T-helper 2 cell (primary cell): ENCODE measurements at places on chromosomes 2 and 18.

- no peak for DNase-seq
Measured at GRCh38 chr2:43569921-43570320, 25.9 kb downstream of the THADA start.

DNA sequence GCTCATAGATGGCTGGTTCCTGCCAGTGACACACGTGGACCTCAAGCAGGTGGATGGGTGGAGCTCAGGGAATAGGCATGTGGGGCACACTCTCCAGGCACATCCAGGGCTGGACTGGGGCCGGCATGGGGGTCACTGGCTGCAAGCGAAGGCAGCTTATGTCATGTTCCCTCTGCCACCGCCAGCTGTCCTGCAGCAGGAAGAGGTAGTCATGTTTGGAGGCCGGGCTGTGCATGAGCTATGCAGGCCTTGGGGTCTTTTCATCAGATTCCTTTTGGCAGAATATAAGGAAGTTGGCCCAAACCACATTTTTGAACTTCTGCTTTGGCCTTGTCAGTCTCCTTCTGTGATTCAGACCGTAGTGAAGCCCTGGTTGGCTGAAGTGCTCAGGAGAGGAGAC lies 61.5 kb downstream of the AGAP1 start:
- DNase-seq: no peak

GRCh38 chr2:179932786-179933185 lies 71.4 kb upstream of the ZNF385B start:
- no peak for DNase-seq

DNA sequence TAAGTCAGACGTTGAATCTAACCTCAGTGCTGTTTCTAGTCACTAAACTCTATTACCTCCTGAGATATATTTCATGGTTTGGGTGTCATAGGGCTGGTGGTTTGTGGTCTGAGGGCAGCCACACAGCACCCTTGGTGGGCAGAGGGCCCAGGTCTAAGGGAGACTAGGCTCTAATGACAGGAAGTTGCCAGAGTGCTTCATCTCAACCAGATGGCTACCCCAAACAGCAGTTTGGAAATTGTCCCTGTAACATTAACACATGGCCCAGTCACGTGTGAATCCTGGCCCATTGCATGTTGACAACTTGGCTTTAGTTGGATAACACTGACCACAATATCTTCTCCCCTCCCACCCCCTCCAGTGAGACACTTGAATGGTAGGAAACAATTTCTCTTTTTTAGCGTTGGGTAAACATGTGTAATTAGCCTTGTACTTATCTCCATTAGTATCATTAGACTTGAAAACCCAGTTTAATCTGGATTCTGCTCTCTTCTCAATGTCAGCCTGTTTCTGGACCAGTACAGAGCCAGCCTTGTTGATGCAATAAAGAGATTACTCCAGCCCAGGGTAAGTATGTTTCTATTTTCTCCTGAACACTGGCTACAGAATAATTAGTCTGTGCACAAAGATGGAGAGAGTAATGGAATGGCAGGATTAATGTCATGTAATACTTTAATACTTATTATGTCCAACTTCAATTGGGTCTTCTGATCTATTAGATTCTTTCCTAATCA lies 187.8 kb upstream of the SIX3 start:
- DNase-seq: no peak

DNA sequence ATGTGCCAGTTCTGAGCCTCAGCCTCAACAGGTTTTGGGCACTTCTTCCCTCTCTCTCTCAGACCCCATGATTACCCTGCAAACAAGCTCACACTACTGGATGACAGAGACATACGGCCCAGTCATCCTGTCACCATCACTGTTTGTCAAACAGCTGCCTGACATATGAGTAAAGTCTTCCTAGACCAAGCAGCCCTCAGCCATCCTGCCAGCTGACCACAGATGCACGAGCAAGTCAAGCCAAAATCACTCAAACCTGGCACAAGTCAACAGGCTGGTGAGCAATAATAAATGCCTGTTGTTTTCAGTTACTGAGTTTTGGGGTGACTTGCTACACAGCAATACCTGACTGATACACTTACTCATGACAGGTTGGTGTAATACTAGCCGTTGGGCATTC lies 75.5 kb upstream of the KLF7 start:
- DNase-seq: no peak

- DNase-seq: no peak
Measured at GRCh38 chr2:236862961-236863728, 222.5 kb upstream of the COPS8 start.

DNA sequence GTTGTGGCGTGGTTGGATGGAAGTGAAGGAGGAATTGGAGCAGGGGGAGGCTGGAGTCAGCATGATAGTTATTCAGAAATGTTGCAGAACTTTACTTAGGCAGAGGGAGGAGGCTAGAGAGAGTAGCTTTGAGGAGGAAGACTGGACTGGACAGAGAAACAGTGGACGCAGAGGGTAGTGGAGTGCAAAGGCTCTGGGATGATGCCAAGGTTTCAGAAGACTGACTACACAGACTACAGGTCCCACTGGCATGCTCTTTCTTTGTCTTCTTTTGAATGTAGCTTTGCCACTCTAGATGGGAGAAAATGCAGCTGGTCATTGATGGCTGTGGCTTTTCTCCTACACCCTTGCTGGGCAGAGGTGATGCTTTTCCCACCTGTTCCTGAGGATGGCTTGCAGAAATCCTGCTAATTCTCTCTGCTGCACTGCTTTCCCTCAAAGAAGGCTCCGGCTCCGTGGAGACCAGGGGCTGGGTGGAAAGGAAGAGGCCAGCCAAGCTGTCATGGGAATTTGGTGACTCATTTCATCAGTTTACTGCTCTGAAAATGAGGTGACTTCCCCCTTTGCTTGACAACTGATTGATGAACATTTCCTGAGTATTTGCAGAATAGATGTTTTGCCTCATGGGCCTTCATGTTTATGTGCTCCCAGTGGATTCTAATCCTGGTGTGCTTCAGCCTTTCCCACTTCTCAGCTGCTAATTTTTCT lies 42.4 kb downstream of the MEIS1 start:
- no peak for DNase-seq
